Stimulated activated CD8-positive, alpha-beta memory T cell treated with anti-CD3 and anti-CD28 coated beads, Interleukin-15, amount 100 ng/mL, for 48 hours (primary cell): ENCODE measurements at places on chromosomes 7 and 10.
A peak's percentile ranks its signal among the peaks of the same experiment; 100 is the strongest.

GRCh38 chr7:3464900-3465622 lies 164.0 kb downstream of the SDK1 start:
- DNase-seq, result peak; percentile 5

- DNase-seq, result no peak
These were observed 1.1 kb downstream of the DDIT4 start for GRCh38 chr10:72274730-72275350.

GRCh38 chr7:139370943-139371313 lies 11.2 kb downstream of the LUC7L2 start:
- no peak for DNase-seq

- no peak for DNase-seq
These were observed 301.3 kb upstream of the KLF6 start for GRCh38 chr10:4086131-4086898.

- no peak for DNase-seq
These were observed 9.8 kb downstream of the LRRC27 start for GRCh38 chr10:132341781-132342180.

- DNase-seq, result no peak
These were observed 304.0 kb upstream of the ETV1 start for GRCh38 chr7:14293434-14293833.

- DNase-seq, result no peak
These were observed 30.5 kb downstream of the LRMDA start for GRCh38 chr10:75461672-75462649.

- no peak for DNase-seq
These were observed 5.7 kb downstream of the ATG9B start for GRCh38 chr7:151018421-151019129.
